T1000 (cell line): ENCODE measurements at places on chromosomes 1 and 21.

DNA sequence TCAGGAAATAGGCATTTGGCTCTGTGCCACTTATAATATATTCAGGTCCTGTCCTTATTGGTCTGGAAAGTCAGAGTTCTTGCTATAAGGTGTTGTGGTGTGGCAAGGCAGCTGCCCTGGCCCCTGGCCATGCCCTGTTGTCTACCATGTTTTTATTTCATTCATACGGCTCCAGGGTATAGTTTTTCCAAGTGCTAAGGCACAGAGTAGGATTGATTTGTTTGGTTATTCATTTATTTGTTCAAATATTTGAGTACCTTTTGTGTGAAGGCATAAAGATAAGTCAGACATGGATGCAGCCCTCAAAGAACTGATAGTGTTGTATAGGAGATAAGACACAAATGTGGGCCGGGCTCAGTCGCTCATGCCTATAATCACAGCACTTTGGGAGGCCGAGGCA lies 10.1 kb downstream of the ZBTB8B start:
- no peak for DNase-seq

DNA sequence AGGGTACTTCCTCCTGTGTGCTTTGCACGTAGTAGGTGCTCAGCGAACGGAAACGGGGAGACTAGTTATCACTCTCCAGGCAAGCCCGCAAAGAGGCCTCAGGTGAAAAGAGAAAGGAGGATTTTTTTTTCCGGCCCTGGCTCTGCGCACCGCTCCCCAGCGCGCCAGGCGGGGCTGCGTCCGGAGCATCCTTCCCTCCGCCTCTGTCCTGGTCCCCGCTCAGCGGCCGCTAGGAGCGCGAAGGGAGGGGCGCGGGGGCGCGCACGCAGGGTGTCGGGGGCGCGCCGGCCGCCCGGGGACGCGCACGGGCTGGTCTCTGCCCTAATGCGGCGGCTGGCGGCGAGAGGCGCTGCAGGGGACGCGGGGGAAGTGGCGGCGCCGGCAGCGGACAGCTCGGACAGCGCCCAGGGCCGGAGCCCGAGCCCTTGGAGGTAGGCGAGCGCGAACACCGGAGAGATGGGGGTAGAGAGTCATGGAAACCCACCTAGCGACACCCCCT lies 42.3 kb upstream of the NFASC start:
- DNase-seq = no peak

DNA sequence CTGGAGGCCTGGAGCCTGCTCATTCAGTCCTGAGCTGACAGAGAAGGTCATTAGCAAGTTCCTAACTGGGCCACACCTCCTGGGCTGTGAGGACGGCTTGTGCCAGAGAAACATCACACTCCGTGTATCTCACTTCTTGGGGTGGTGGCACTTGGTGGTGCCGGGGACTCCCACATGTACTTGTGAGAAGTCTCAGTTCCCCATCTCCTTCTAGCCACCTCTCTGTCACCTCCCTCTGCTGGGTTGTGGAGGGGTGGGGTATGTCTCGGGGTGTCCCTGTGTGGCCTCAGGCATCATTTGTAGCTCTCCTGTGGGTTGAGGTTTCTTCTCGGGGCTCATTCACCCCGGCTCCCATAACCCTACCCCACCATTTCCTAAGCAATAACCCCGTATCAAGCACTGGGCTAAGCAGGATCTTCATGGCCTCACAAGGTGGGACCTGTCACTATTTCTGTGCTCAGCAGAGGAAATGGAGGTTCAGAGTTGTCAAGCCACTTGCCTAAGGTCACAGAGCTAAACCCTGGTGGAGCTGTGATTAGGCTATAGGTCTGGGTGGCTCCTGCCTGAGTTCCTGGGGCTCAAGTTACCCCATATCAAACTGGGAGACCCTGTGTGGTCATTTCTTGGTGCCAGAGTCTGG lies 62.5 kb downstream of the UBIAD1 start:
- DNase-seq = no peak

DNA sequence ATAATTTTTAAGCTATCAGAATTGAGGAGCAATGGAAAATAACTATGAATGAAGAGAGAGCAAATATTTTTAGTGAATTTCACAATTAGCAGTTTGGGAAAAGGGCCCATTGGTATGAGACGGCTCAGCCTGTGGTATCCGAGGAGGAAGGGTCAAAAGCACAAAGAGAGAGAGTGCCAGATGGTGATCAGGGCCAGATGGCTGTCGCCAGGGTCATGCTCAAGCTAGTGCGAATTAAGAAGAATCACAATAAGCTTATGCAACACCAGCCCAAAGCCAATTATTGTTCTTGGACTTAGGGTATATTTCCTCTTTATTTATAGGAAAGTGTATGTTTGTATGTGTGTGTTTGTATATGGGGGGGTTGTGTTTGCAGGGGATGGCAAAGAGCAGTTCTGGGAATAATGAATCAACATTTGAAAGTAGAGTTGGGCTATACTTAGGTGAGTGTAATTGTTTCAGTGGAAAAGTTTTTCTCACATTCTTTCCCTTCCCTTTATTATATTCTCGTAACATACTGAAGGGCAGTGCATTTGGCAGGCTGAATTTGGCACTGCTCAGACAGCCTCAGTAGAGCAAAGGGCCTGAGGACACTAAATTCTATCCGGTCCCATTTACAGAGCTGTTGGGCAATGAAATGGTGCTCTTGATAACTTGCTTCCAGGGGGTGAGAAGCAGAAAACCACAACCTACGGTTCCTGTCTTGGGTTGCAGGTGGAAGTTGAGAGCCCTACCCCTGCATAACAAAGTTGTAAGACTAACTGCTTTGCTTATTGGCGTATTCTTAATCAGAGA lies 19.5 kb upstream of the DDR2 start:
- DNase-seq = no peak

GRCh38 chr21:35342440-35342839 lies 293.3 kb upstream of the RUNX1 start:
- no peak for DNase-seq

DNA sequence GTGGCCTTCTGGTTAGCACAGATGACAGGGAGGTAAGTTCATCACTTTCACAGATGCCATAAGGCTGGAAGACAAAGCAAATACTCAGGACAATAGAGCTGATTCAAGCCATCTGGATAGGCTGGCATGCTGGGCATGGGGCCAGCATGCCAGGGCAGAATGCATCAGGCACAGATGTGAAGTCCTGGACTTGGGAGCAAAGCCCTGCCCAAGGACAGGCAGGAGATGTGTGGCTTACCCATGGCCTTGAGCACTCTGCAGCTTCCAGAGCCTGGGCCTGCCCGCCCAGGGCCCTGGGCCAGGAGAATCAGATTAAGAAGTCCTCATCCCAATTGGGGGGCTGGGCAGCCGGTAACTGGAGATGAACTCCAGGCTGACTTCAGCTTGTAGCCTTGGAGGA lies 135.7 kb upstream of the ZC3H12A start:
- DNase-seq = no peak

DNA sequence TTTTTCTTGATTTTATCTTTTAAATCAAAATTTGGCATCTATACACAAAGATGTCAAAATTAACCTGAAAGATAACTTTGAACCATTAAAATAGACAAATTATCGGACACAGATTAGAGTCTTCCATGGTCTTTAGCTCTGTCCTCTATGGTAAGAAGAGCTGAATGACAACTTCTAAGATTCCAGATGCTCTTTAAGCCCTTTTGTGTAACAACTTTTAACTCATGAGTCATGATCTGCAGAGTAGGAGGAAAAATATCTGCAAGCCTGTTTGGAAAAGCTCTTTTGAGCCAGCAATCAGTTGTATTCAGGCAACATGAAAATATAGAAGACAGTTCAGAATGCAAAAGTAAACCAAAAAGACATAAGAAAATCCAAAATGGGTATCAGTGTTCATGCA lies 37.8 kb downstream of the TTC13 start:
- DNase-seq = no peak

DNA sequence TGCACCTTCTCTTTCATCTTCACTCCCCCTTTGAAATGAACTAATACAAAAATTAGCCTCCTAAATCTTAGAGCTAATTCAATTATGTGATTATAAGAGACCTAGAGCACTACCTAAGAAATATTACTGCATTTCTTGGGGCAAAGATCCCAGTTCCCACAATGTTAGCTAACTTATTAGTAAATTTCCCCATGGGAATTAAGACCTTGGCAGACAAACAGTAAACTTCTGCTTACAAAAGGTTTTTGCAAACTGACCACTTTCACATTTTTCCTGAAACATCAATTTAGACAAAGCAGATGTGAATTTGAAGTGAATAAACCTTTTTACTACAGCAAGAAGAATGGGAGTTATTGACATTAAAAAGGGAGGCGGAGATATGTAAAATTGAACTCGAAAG lies 34.6 kb upstream of the LHX8 start:
- no peak for DNase-seq

- no peak for DNase-seq
These were observed 110.8 kb upstream of the HOOK1 start for GRCh38 chr1:59703918-59704378.

GRCh38 chr1:30295674-30296073 lies 427.7 kb downstream of the MATN1 start:
- DNase-seq = no peak

DNA sequence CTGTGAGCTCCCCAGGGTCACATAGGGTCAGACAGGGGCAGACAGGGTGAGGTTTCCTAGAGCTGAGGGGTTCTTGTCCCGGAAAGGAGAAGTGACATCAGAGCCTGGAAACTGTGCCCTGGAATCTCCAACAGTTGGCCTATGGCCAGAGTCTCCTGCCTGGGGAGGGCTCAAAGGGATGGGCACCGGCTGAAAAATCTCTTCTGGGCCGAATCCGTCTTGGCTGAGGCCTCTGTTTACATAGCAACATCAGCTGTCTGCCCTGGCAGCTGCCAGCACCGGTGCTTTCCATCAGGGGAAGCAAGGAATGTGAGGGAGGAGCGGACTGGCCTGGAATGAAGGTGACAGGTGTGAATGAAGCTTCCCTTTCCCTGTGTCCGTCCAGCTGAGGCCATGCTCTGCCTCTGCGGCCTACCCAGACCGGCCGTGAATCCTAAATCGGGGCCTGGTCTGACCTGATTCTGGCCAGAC lies 30.7 kb downstream of the VASH2 start:
- DNase-seq = no peak

- DNase-seq = no peak
These were observed 28.3 kb upstream of the NEK7 start for GRCh38 chr1:198128533-198128932.

- DNase-seq = no peak
These were observed 8.0 kb downstream of the PLXNA2 start for GRCh38 chr1:208235982-208236761.

DNA sequence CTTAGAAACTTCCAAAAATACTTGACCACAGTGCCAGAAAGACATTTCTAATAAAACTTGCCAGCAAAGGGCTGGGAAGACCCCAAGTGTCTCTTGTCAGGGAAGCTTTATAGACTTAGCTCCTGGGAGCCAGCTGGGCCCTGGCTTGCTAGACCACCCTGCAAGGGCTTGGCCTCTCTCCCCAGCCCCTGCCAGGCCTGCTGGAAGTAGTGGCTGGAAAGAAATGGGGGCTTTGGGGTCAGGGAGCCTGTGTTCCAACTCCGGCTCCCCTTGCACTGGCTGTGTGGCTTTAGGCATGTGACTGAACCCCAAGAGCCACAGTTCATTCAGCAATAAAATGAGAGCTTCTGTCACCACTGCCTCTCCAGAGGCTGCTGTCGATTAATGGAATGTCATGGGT lies 31.1 kb downstream of the H3-3A start:
- no peak for DNase-seq

- DNase-seq = no peak
These were observed 6.4 kb upstream of the AGL start for GRCh38 chr1:99843760-99844159.

DNA sequence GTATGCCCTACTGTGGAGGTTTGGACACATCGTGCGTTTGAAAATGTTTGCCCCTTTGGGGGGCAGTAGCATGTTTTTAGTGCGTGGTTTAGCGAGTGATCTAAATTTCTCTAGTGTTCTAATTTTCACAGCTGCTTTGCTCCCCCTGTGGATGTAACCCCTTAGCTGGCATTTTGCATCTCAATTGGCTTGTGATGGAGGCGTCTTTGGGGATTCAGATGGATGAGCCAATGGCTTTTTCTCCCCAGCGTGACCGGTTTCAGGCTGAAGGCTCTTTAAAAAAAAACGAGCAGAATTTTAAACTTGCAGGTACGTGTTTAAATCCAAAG lies 836 bp downstream of the CDC7 start:
- no peak for DNase-seq

GRCh38 chr1:6317098-6317760 lies 56.3 kb upstream of the GPR153 start:
- peak; percentile 14 for DNase-seq

DNA sequence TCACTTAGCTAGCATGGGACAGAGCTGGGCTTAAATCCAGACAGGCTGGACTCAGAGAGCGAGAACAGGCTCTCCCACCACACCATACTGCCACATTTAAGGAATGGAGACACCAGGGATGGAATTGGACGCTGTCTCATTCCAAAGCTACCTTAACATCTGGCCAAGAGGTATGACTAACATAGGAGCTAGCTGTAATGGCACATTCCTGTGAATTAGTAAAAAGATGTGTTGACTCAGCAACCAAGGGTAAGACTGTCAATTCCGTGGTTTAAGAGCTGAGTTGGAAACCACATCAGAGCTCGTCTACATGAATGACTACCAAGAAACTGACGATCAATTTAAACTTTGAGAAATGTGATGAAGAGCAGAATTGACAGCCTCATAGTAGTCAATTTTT lies 8.3 kb upstream of the TNFRSF9 start:
- no peak for DNase-seq

GRCh38 chr1:212982430-212983152 lies 32.2 kb downstream of the VASH2 start:
- no peak for DNase-seq

GRCh38 chr1:151783796-151784195 lies 6.5 kb downstream of the TDRKH start:
- no peak for DNase-seq

DNA sequence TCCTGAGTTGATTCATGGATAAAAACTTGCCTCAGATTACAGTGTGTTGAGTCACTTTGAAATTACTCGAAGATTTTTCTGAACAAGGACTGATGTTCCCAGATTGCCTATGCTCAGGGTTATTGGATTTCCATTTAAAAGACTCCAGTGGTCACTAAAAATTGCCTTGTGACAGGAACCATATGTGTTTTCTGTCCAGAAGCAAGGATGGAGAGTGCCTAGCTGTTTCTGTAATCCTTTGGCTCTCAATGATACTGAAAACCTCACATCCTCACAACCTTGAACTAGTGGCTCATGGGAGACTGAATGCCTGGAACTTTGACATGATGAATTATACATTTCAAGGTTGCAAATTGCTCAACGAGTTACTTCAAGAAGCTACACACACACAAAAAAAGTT lies 1271.8 kb downstream of the BRINP3 start:
- no peak for DNase-seq

DNA sequence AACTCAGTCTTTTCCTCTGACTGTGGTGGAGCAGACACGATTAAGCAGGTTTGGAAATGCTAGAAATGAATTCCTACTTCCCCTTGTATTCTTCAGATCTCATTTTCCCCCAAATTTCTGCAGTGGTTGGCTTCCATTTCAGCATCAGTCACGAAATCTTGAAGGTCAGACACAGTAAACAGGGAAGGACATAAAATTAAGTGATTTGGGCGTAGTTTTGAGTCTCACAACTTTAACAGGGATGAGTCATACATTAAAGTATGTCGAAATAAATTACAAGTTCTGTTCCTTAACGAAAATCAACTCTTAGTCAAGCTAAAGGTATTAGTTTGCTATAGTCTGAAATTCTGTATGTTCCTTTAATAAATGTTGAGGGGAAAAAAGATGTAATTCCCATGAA lies 61.1 kb downstream of the HNRNPR start:
- no peak for DNase-seq

- DNase-seq = no peak
These were observed 5.9 kb upstream of the MROH9 start for GRCh38 chr1:170929412-170929834.

GRCh38 chr1:215539803-215540570 lies 27.1 kb upstream of the KCTD3 start:
- no peak for DNase-seq
